Fibroblast of skin of left quadriceps (primary cell): ENCODE measurements at places on chromosomes 11 and 22.

GRCh38 chr11:119721129-119722120 lies 7.6 kb downstream of the NECTIN1 start:
- no peak for DNase-seq

- DNase-seq, result no peak
Measured at GRCh38 chr22:39622881-39623367, 52.4 kb downstream of the CACNA1I start.

DNA sequence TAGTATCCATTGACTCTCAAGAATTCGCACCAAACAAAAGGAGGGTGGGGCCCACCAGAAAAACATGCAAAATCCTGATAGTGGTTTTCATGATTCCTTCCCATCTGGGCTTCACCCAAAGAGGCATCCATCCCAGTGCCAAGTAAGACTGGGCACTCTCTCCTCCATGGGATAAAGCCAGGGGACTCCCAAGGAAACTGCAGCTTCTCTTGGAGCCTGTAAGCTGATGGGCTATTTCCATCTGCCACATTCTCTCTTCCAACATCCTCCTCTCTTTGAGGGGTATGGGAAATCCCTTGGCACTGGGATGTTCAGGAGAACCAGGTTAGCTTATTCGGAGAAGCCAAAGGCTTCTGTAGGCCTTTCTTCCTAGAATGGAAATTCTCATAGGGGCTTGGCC lies 10.8 kb downstream of the OPCML start:
- no peak for DNase-seq

DNA sequence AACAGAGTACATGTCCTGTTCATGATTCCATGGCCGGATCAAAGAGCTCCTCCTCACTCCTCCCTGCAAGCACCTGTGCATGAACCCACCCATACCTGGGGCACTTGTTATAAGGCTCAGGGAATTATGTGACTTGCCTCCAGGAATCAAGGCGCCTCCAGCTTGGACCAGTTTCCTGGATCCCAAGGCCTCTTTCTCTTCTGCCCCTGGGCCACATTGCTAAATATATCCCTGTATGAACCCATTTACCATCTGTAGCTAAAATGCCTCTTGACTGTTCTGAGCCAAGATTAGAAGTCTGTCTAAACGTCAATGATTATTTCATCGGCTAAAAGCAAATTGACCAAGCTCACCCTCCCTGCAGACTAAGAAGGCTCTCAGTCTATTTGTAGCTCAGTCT lies 135.6 kb downstream of the KIRREL3 start:
- no peak for DNase-seq

DNA sequence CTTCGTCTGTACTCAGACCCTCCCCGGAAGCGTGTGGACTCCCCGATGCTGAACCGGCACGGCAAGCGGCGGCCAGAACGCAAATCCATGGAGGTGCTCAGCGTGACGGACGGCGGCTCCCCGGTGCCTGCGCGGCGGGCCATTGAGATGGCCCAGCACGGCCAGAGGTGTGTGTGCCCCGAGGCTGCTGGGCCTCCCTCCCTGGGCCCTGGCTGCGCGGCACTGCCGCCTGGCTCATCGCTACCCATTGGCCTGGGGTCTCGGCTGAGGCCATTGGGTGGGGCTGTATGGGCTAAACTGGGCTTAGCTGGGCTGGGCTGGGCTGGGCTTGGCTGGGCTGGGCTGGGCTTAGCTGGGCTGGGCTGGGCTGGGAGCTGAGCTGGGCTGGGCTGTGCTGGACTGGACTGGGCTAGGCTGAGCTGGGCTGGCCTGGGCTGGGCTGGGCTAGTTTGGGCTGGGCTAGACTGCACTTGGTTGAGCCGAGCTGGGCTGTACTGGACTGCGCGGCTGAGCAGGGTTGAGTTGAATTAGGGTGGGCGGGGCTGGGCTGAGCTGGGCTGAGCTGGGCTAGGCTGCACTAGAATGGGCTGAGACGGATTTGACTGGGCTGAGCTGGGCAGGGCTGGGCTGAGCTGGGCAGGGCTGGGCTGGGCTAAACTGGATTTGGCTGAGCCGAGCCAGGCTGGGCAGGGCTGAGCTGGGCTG lies 40.7 kb downstream of the MOB2 start:
- no peak for DNase-seq

GRCh38 chr11:75576499-75576918 lies 14.5 kb downstream of the SERPINH1 start:
- DNase-seq, result no peak

DNA sequence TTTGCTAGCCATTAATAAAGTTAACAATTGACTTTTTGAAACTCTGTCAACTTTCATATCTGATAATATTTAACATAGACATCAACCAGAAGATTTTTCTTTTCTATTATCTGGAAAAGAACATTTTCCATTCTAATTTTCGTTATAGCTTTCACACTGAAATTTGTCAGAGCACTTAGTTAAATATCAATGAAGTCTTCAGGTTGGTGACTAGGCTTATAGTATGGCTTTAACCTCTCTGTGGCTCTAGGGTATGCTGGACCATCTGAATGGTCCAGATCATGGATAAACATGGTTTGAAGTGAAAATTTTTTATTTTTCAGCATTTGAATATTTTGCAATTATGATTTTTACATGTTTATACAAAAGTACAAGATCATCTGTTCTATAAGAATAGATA lies 548.1 kb downstream of the CNTN5 start:
- no peak for DNase-seq

GRCh38 chr11:70191495-70192140 lies 11.5 kb upstream of the FADD start:
- DNase-seq, result no peak
